Neural progenitor cell (in vitro differentiated cells): ENCODE measurements at places on chromosomes 1 and 21. TPM values are rescaled to one million over a fixed set of nuclear protein-coding genes. Genes with fewer than 3 reads are reported as not detected.
A peak's percentile ranks its signal among the peaks of the same experiment; 100 is the strongest.

The KANK4 gene
- 0.40 TPM in 1 of 2 replicates, not detected in the other for total RNA-seq

The SLC16A4 gene
- 0.28 and 0.56 TPM in 2 replicates for total RNA-seq

The GTF2B gene
- 32.2 and 42.0 TPM in 2 replicates for total RNA-seq

The SDF4 gene
- 16.6 and 43.4 TPM in 2 replicates for total RNA-seq

The SPATA1 gene
- total RNA-seq, result 2.5 and 3.3 TPM in 2 replicates

The PTGFR gene
- 0.06 TPM in 1 of 2 replicates, not detected in the other for total RNA-seq

The RNASEL gene
- 3.6 and 6.2 TPM in 2 replicates for total RNA-seq

The CD247 gene
- total RNA-seq, result 1.3 and 1.5 TPM in 2 replicates

The WNT2B gene
- 1.6 and 2.9 TPM in 2 replicates for total RNA-seq

The TOR3A gene
- 17.3 and 18.2 TPM in 2 replicates for total RNA-seq

- no peaks in the 10 kb centered on the region for H3K27me3 ChIP-seq
- H3K4me3 ChIP-seq, result no peak overlapping the region
- H3K27ac ChIP-seq, result no peak overlapping the region
These were observed 29.0 kb downstream of the MRPL39 start for GRCh38 chr21:25578056-25578961.

DNA sequence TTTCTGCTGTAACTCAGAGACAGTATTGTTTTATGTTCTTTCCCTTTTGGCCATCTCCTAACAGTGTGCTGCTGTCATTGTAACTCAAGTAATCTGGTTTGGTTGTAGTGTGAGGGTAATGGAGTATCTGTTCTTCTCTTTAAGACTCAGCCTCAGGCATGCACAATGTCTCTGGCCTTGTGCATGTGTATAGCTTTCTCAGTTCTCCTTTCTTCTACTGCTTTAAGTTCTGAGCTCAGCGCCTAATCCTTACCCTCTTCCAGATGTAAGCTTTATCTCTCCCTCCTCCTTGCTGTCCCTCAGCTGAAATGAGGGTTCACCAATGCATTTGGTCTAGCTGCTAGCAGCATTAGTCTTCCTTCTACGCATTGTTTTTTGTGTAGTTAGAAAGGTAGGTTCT is 1420.4 kb upstream of the PRMT6 start:
- H3K4me3 ChIP-seq, result no peak overlapping the region
- no peaks in the 10 kb centered on the region for H3K27me3 ChIP-seq
- H3K36me3 ChIP-seq, result no peaks in the 10 kb centered on the region
- H3K4me1 ChIP-seq, result no peaks in the 10 kb centered on the region
- H3K27ac ChIP-seq, result no peak overlapping the region

DNA sequence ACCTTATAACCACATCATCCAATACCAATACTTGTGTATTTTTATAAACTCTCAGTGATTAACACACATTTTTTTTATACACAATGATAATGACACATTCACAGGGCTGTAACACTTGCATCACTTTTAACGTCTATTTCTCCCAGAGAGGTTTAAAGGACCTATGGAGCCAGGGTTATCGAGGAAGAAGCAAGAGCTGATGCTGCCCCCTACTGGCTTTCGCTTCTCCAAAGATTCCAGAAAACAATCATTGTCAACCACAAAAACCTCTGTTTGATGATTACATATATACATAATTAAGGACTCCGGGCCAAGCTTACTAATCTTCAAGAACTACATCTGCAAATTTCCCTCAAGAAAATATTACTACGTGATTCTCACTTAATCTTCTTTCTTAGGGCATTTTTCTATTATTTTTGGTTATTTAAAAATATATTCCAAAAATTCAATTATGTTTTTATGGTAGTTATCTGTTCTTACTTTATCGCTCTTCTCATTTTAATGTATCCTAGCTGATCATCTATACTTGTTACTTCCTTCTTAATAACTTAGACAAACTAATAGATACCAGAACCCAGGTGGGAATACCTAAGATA is 214.5 kb downstream of the VAV3 start:
- H3K4me1 ChIP-seq, result no peaks in the 10 kb centered on the region
- H3K4me3 ChIP-seq, result no peak overlapping the region
- H3K36me3 ChIP-seq, result no peaks in the 10 kb centered on the region
- DNase-seq, result peak; percentile 82
- H3K27ac ChIP-seq, result no peak overlapping the region
- H3K27me3 ChIP-seq, result no peaks in the 10 kb centered on the region

DNA sequence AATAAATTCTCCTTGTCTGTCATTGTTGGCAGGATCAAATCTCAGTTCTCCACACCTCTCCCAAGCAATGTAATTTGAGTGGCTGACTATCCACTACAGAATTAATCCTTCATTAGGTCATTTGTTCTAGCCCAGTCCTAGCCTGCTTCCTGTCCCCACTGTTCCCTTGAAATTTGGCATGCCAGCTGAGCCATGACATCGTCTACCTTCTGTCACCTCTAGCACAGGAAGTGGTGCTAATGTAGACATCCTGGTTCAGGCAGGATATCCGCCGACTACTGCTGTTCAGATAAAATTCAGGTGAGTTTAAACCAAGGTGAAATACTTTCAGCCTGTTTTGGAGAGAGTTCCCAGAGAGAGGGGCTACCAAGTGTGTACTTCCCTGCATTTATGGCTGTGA is 5.9 kb downstream of the CHRM3 start:
- H3K4me3 ChIP-seq, result no peak overlapping the region
- peaks cover 37% of the 10 kb centered on the region for H3K27me3 ChIP-seq
- no peak for DNase-seq
- no peaks in the 10 kb centered on the region for H3K36me3 ChIP-seq
- peaks cover 4% of the 10 kb centered on the region for H3K4me1 ChIP-seq
- H3K27ac ChIP-seq, result no peak overlapping the region

DNA sequence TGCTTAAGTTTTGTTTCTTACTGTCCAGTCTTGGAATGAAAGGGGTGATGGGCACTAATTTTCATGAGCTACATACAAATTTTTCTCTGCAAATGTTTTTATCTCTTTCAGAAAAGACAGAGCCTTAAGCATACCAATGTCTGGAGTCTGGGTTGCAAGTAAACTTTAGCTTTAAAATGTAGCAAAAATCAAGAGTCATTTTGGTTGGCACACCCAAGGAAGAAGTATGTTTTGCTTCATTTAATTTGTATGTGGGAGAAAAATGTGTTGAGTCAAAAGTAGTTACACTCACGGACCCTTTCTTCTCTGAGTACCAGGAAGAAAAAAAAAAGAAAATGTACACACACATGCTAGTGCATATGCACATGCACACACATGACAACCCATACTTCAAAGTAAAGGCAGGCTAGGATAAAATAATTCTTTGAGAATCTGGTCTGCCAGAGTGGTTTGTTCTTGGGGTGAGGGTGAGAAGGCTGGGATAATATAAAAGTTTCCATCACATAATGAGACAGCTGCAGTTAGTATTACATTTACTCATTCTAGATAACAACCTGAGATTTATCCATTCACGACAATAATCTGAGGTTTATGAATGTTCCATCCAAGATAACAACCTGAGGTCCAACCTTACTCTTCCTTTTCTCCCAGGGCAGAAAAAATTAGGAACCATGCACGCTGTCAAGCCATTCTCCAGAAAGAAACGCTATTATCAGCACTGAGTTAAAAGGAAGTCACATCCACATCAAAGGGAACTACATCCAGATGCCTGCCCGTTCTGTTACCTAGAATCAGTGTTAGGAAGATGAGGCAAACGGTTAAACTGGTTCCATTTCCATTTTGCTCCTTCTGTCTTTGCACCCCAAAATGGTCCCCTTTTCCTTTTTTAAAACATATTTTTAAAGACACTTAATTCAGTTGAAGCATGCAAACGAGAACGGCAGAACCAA is 9.3 kb downstream of the DPYD start:
- no peak for DNase-seq
- H3K4me3 ChIP-seq, result no peak overlapping the region
- H3K27ac ChIP-seq, result no peak overlapping the region
- H3K4me1 ChIP-seq, result no peaks in the 10 kb centered on the region

- peaks cover 5% of the 10 kb centered on the region for H3K4me1 ChIP-seq
- peaks cover 28% of the 10 kb centered on the region for H3K27me3 ChIP-seq
- peak; percentile 94 for DNase-seq
- no peaks in the 10 kb centered on the region for H3K36me3 ChIP-seq
- H3K27ac ChIP-seq, result no peak within 1 kb of the TSS
These were observed at the start of gene WNT9A for GRCh38 chr1:227947676-227948492. TSS of gene WNT9A (minus strand) at chr1:227947932. CDS start at chr1:227947887, 45 bp downstream.

- H3K27ac ChIP-seq, result no peak overlapping the region
- no peaks in the 10 kb centered on the region for H3K4me1 ChIP-seq
- H3K36me3 ChIP-seq, result no peaks in the 10 kb centered on the region
These were observed 228.9 kb downstream of the TNR start for GRCh38 chr1:175514387-175514953.

DNA sequence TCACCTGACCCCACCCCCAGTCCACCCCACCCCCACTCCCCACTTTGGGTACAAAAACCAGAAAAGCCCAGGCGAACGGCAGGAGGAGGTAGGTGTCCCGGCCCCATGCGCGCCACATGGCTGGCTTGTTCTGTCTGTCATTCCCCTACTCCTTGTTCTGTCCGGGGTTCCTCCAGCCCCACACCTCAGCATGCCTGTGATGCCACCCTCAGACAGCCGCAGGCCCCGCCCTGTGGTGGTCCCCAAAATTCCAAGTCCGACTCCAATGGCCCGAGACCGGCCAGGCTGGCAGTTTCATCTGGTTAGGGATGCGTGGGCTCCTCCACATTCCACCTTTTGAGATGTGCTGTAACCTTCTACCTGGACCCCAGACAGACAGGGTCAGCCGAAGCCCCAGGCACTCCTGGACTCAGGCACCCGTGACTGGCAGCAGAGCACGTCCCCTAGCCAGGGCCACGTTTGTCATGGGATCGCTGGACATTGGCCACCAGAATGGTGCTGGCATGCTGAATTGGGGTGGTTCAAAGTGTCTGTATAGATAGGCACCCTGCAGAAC is 94.4 kb downstream of the WDR4 start:
- no peak overlapping the region for H3K27ac ChIP-seq
- peaks cover 35% of the 10 kb centered on the region for H3K27me3 ChIP-seq
- no peak for DNase-seq
- H3K4me1 ChIP-seq, result peaks cover 29% of the 10 kb centered on the region
- H3K4me3 ChIP-seq, result no peak overlapping the region
- no peaks in the 10 kb centered on the region for H3K36me3 ChIP-seq

DNA sequence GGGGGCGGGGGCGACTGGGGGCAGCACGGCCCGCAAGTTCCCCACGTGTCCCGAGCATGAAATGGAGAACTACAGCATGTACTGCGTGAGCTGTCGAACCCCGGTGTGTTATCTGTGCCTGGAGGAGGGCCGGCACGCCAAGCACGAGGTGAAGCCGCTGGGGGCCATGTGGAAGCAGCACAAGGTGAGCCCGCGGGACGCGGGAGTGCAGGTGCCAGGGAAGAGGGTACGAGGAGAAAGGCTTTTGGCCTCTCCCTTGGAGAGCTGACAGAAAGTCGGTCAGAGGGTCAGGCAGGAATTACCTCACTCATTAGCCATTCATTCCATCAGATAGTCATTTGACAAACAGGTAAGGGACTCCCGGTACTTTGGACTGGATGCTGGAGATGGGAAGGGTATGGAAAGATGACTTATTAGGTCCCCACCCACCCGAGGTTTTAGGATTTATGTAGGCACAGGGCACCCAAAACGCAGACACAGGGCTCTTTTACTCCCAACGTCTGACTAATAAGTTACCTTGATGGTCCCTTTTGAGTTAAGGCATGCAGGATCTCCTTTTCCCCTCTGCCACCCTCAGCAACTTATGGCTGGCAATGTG is 2.1 kb downstream of the TRIM67 start:
- DNase-seq, result no peak
- H3K27me3 ChIP-seq, result peaks cover 82% of the 10 kb centered on the region
- no peak overlapping the region for H3K27ac ChIP-seq
- no peaks in the 10 kb centered on the region for H3K36me3 ChIP-seq

DNA sequence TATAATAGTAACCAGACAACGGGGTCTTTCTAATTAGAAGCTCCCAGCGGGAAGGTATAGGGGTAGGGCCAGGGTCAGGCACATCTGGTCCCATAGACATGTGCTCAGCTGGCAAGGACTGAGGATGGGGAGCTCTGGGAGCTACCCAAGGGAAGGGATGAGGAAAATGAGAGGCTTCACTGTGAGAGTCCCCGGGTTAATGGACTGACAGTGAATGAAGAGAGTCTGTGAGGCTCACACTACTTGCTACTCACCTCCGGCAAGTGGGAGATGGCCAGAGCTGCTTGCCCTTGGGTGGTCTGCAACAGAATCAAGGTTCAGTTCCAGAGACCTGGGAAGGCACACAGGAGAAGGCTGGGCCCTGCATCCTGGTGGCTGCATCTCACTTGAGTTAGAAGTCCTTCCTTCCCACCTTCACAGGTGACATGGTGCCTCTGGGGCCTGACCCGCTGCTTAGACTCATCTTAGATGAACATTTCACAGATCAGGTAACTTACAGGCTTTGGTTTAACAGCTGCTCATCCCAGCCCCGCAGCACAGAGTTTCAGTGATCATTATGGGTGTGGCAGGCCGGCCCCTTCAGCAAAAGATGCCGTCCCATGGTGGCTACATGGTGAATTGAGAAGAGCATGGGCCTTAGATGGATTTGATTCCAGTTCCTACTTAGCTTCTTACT is 31.7 kb downstream of the EIF2D start:
- H3K4me3 ChIP-seq, result no peak overlapping the region
- peaks cover 8% of the 10 kb centered on the region for H3K4me1 ChIP-seq
- H3K36me3 ChIP-seq, result no peaks in the 10 kb centered on the region

DNA sequence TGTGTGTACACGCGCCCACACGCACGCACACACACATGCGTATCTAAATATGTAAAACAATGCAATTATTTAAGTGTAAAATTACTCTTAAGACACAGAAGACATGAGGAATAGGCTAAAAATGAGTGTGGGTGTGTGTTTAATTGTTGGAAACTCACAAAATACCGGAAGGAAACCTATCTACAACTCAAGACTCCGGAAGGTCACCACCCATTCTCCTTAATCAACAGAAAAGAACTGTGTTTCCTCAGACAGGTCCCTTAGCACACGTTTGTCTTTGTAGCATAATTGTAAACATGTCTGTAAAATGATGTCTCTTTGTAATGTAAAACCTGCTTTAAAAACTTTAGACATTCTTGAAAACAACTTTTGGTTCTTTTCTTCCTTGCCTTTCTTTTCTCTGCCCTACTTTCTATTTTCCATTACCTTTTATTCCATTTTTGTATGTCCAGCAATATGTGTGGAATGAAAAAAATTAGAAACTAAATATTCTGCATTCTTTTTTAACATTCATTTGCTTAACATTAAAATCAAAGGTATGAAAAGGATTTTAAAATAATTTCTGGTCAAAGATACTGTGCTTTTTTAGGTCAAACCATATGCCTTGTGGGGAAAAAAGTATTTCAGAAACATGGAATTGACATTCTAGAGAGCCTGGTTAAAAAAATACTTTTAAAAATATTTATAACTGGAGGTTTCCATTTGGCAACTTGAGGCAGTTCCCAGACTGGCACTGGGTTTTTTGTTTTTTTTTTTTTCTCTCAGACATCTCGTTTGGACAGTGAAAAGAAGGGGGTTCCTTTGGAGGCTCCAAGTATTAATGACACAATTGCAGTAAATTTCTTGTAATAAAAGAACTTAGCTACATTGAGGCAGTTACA is 46.2 kb downstream of the ATP5PF start:
- H3K27me3 ChIP-seq, result no peaks in the 10 kb centered on the region
- DNase-seq, result no peak
- no peaks in the 10 kb centered on the region for H3K36me3 ChIP-seq
- no peaks in the 10 kb centered on the region for H3K4me1 ChIP-seq
